ENCODE measurements at places on chromosomes 6 and 20. TPM values are rescaled to one million over a fixed set of nuclear protein-coding genes. Genes with fewer than 3 reads are reported as not detected.

GRCh38 chr6:130282234-130282995 is 59.7 kb upstream of the SAMD3 start:
- no peak for DNase-seq

Gene CCM2L
- total RNA-seq = 24.2 TPM

Gene EFCAB8
- total RNA-seq = under 0.01 TPM

DNA sequence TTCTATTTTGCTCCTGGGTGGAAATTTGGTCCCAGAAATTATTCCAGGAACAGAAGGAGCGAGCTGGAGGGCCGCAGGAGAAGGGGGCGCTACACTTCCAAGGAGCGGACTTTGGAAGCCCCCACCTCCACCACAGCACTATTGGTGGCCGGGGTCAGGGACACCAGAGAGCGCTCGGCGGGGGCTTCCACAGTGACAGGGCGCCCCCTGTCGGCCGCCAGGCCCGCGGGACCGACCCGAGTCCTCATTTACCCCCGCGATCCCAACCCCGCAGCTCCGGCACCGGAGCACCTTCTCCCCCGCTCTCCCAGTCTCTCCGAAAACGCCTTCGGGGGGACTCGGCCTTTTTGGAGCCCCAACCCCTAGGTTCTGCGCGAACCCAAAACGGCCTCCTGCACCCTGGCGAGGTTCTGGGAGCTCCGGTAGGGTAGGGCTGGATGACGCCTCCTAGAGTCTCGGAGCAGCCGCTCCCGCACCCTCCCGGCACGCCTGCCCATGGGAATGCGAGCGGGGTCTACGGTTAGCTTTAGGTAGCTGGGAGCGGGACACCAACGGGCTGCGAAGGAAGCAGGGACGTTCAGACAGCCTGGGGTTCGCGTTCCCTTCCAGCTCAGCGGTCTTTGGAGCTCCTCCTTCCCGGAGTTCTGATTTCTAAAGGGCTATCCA is 2.4 kb upstream of the FOXA2 start:
- no peak for DNase-seq
